Memory B cell (primary cell): ENCODE measurements at places on chromosomes 4 and X.

DNA sequence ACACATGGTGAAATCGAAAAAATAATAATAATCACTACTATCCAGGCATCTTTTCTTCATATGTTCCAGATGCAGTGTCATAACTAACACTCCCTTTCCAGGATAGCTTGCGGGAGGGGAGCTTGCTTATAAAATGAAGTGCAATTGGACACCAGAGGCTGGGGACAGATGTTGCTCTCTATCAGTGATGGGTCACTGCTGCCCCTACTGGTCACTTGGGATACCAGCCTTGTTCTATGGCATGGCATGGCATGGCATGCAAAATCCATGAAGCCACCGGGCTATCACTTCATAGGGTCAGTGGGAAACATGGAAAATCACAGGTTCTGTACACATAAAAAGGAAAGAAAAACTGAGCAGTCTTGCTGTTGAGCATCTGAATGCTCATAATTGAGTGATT lies 168.1 kb downstream of the GLRA2 start:
- peak; percentile 4 for DNase-seq

DNA sequence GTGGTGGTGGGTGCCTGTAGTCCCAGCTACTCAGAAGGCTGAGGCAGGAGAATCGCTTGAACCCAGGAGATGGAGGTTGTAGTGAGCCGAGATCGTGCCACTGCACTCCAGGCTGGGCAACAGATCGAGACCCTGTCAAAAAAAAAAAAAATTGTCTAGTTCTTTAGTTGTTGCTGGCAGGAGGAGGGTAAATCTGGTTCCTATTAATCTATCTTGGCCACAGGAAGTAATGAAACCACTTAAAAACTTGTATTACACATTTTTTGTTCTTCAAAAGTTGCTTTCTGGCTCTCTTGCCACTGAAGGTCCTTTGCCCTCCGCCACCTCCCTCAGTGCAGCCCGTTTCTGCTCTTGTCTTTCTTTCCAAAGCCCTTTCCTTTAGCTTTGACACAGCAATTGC lies 102.9 kb upstream of the ARSJ start:
- no peak for DNase-seq

GRCh38 chr4:179398414-179398813 lies 1956.2 kb upstream of the AGA start:
- no peak for DNase-seq

GRCh38 chr4:96504386-96504785 lies 664.5 kb downstream of the PDHA2 start:
- no peak for DNase-seq
